ENCODE measurements at places on chromosomes 4 and X. TPM values are rescaled to one million over a fixed set of nuclear protein-coding genes. Genes with fewer than 3 reads are reported as not detected.

MECP2 gene
- total RNA-seq: 73.5 TPM

TMEM271 gene
- total RNA-seq: not detected

SLC4A4 gene
- 0.26 TPM for total RNA-seq

STS gene
- 0.53 TPM for total RNA-seq

- H3K27me3 ChIP-seq: no peaks in the 10 kb centered on the region
- no peak overlapping the region for H3K4me3 ChIP-seq
- no peak for DNase-seq
- H3K4me1 ChIP-seq: no peaks in the 10 kb centered on the region
These were observed 356.5 kb downstream of the PDGFC start for GRCh38 chr4:156615066-156615531.

DNA sequence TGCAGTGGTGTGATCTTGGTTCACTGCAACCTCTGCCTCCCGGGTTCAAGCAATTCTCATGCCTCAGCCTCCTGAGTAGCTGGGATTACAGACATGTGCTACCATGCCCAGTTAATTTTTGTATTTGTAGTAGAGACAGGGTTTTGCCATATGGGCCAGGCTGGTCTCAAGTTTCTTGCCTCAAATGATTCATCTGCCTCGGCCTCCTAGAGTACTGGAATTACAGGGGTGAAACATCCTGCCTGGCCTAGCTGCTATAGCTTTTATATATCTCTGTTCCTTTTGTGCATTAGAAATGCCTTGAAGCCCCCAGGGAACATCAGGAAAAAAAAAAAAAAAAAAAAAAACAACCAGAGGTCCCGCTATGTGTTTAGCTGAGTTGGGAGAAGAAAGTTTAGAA lies 34.8 kb downstream of the UBE2K start:
- peak overlapping the region; percentile 82 for H3K27ac ChIP-seq
- no peaks in the 10 kb centered on the region for H3K36me3 ChIP-seq
- no peak for DNase-seq
- H3K4me1 ChIP-seq: peaks cover 27% of the 10 kb centered on the region

DNA sequence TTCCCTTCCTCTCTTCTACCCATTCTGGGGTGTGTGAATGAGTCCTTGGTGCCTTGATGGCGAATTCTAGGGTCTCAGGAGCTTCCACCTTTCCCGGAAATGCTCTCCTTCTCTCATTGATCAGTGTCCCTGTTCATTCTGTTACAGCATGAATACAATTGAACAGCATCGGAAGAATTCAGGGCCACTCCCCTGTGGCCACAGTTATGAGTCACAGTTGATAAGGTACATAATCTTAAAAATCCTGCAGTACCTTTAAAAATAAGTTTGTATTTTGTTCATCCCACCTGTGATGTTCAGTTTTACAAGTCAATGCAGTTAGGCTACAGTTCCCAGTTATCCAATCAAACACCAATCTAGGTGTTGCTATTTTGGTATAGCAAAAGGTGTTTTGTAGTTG lies 47.3 kb upstream of the FAM9A start:
- no peak overlapping the region for H3K4me3 ChIP-seq
- H3K4me1 ChIP-seq: no peaks in the 10 kb centered on the region
- no peak for DNase-seq
- no peaks in the 10 kb centered on the region for H3K36me3 ChIP-seq
- peaks cover 36% of the 10 kb centered on the region for H3K27me3 ChIP-seq

- peaks cover 7% of the 10 kb centered on the region for H3K4me1 ChIP-seq
- DNase-seq: no peak
- H3K27ac ChIP-seq: no peak overlapping the region
- no peaks in the 10 kb centered on the region for H3K27me3 ChIP-seq
These were observed 112.5 kb downstream of the PDLIM5 start for GRCh38 chr4:94564252-94564651.

GRCh38 chr4:56976837-56977320 lies 527 bp downstream of the NOA1 start:
- H3K4me3 ChIP-seq: peak overlapping the region; percentile 99
- peaks cover 62% of the 10 kb centered on the region for H3K4me1 ChIP-seq

- DNase-seq: no peak
- no peak overlapping the region for H3K27ac ChIP-seq
- no peak overlapping the region for H3K4me3 ChIP-seq
- peaks cover 20% of the 10 kb centered on the region for H3K36me3 ChIP-seq
- no peaks in the 10 kb centered on the region for H3K4me1 ChIP-seq
- no peaks in the 10 kb centered on the region for H3K27me3 ChIP-seq
These were observed 39.2 kb upstream of the CPLX1 start for GRCh38 chr4:865121-865465.

- H3K27me3 ChIP-seq: no peaks in the 10 kb centered on the region
- peaks cover 11% of the 10 kb centered on the region for H3K4me1 ChIP-seq
- no peak overlapping the region for H3K4me3 ChIP-seq
These were observed 72.1 kb downstream of the KLHL34 start for GRCh38 chrX:21586001-21586400.

GRCh38 chrX:38293741-38294140 lies 33.6 kb downstream of the RPGR start:
- no peaks in the 10 kb centered on the region for H3K4me1 ChIP-seq
- H3K27me3 ChIP-seq: no peaks in the 10 kb centered on the region
- no peak overlapping the region for H3K4me3 ChIP-seq
- DNase-seq: no peak
- no peak overlapping the region for H3K27ac ChIP-seq
- H3K36me3 ChIP-seq: no peaks in the 10 kb centered on the region

DNA sequence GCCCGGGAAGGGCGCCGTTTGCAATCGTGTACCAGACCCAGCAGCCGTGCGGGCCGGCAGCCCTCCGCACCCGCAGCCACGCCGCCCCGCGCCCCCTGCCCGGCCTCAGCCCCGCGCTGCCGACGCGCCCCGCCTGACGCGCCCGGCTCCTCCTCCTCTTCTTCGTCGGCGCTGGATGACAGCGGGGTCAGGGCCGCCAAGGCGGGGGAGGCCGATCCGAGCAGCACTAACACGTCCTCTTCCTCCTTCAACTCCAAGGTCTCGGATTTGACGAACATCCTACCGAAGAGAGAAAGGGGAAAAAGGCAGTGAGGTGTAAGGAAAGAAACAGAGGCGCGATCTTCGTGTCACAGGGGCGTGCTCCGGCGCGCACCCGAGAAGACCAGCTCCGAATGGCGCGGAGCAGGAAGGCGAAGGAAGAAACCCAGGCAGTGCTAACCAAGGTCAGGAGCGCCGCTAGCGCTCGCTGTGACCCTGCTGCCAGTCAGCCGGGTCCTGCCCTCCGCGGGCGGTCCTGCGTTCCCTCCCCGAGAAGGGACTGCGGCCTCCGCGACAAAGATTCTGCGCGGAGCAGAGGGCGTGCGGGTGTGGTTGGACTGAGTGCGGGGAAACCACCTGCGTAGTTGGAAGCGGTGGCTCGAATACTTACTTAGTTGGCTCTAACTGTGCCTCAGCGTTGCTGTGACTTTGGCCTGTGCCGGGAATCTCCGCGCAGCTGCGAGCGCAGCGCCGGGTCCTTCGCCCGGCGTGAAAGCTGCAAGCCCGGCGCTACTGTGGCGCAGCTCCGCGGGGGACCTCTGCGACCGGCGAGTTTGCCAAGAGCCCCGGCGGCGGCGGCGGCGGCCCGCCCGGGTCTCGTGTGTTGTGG lies 548 bp downstream of the NEUROG2 start:
- DNase-seq: peak; percentile 73
- peak overlapping the region; percentile 79 for H3K27ac ChIP-seq
- peaks cover 95% of the 10 kb centered on the region for H3K27me3 ChIP-seq
- H3K36me3 ChIP-seq: peaks cover 6% of the 10 kb centered on the region
